Stimulated activated CD8-positive, alpha-beta memory T cell treated with anti-CD3 and anti-CD28 coated beads, Interleukin-2, amount 100 ng/mL, for 1 hour (primary cell): ENCODE measurements at places on chromosomes 16 and 17.

DNA sequence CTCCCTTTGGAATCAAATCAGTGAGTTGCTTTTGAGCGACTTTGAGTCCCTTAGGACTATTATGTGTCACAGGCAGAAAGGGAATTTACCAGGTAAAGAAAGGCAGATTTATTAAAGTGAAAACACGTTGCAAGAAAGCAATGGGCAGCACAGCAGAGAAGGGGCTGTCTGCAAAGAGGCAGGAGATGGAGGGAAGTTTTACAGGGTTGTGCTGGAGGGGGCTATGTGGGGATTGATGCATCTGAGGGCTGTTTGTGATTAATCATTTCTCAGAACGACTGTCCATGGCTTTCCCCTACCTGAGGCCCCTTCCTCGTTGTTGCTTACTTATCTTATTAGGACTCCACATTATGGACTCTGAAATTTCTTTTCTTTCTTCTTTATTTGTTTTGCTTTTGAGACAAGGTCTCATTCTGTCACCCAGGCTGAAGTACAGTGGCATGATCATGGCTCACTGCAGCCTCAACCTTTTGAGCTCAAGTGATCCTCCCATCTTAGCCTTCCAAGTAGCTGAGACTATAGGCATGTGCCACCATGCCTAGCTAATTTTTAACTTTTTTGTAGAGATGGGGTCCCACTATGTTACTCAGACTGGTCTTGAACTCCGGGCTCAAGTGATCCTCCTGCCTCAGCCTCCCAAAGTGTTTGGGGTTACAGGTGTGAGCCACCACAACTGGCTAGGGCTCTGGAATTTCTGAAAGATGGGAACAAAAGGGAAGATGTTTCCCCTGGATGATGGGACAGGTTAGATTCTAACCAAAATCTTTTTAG, 5.5 kb downstream of the WWP2 start:
- DNase-seq, result no peak

DNA sequence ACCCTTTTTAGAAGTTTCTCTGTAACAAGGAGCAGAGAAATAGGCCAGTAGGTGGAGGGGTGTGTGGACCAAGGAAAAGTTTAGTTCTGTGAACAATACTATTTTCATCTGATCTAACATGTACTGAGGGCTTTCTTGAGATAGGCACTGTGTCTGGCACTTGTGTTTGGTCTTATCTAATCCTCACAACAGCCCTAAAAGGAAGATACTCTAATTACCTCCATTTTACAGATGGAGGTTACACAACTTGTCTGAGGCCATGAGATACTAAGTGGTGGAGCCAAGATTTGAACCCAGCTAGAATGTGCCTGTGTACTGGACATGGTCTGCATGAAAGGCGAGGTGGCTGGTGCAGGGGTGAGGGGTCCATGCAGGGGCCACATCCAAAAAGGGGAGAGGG, 4.5 kb downstream of the TNFSF12 start:
- no peak for DNase-seq

DNA sequence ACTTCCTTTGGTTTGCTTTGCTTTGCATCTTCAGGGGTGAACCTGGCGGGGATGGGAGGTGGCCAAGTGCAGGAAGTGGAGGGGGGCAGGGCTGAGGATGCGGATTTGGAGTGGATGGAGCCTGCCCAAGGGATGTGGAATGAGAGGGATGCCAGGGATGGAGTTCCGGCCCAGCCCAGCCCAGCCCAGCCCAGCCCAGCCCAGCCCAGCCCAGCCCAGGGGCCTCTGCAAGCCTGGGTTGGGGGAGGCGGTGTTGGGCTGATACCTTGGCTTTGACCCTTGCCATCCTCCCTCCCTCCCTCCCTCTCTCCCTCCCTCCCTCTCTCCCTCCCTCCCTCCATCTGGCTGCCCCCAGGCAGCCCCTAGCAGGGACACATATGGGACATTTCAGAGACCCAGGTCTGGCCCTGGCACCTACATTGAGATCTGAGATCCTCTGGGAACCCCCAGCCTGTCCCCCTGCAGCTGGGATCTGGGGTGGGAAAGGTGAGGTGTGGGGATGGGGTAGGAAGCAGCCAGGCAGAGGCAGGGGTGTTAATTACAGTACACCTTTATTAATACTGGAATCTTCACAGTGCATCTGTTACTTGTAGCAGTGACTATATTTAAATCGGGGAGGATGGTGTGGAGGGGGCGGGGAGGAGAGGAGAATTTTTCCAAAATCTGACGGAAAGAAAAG, 14.5 kb downstream of the IL34 start:
- no peak for DNase-seq

- no peak for DNase-seq
Observed at GRCh38 chr17:40443988-40444899, 994 bp downstream of the IGFBP4 start.

- no peak for DNase-seq
Observed at GRCh38 chr17:55829995-55830612, 79.3 kb downstream of the PCTP start.

GRCh38 chr17:2068031-2068518, 13.2 kb downstream of the HIC1 start:
- DNase-seq, result no peak

GRCh38 chr17:32699247-32699646, 177.7 kb downstream of the MYO1D start:
- DNase-seq, result no peak

- DNase-seq, result peak; percentile 81
Observed at GRCh38 chr17:2336215-2336851, at the start of gene TSR1. Gene TSR1, minus strand, starts transcription at chr17:2336457. Its CDS starts 30 bp downstream, at chr17:2336427.
